ENCODE measurements at places on chromosomes 1 and 21.
A peak's percentile ranks its signal among the peaks of the same experiment; 100 is the strongest.

- no peak for DNase-seq
These were observed 45.0 kb upstream of the EPS8L3 start for GRCh38 chr1:109808703-109809102.

GRCh38 chr1:214493126-214493796, 58.1 kb downstream of the PTPN14 start:
- DNase-seq = no peak

DNA sequence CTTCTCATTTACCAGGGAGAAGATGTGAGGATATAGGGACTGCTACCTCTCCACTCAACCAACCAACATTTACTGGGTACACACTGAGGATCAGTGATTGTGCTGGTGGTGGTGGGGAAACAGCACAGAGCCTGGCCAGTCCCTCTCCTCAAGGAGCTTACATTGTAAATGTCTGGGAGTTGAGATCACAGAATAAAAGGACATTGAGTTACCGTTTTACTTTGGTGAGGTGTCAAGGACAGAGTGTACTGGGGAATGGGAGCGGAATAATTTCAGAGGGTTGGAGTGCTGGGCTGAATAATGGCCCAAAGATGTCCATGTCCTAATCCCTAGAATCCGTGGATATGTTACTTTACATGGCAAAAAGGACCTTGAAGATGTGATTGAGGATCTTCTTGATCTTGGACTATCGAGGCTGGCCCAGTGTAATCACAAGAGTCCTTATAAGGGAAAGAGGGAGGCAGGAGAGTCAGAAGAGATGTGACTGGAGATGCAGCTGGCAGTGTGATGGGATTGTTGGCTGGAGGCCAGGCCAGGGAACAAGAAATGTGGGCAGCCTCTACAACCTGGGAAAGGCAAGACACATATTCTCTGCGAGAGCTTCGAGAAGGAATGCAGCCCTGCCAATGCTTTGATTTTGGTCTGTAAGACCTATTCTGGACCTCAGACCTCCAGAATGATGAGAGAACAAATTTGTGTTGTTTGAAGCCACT, 26.6 kb upstream of the RWDD3 start:
- DNase-seq = no peak

GRCh38 chr21:45506836-45507522, 35.3 kb downstream of the SLC19A1 start:
- DNase-seq = no peak

DNA sequence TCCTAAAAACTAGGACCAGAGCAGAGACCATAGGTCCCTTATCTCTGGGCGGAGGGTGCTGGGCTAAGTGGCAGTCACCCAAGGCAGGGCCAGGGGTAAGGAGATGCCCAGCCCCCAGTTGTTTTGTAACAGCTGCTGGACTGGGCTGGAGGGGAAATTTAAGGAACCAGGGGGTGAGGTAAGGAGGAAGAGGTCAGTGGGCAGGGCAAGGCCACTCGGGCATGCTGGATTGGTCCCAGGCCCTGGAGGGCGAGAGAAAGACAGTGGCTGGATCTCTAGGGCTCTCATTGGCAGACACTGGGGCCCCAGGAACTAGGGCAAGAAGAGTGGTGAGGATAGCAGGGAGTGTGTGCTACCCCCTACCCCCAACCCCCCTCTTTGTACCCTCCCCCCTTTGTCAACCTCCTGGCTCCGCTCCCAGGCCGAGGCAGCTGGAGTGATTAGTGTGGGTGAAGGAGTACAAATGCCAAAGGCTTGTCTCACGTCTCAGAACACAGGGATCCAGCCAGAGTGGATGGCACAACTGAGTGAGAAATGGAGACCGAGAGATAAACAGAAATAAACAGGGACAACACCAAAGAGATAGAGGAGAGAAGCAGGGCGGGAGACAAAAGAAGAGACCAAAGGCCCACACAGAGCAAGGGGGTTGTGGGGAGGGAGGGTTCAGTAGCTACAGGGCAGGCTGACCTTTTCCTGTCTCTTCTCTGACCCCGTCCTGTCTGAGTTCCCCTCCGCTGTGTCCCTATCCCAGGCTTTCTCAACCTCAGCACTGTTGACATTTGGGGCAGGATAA, 20.5 kb upstream of the THRAP3 start:
- peak; percentile 48 for DNase-seq

DNA sequence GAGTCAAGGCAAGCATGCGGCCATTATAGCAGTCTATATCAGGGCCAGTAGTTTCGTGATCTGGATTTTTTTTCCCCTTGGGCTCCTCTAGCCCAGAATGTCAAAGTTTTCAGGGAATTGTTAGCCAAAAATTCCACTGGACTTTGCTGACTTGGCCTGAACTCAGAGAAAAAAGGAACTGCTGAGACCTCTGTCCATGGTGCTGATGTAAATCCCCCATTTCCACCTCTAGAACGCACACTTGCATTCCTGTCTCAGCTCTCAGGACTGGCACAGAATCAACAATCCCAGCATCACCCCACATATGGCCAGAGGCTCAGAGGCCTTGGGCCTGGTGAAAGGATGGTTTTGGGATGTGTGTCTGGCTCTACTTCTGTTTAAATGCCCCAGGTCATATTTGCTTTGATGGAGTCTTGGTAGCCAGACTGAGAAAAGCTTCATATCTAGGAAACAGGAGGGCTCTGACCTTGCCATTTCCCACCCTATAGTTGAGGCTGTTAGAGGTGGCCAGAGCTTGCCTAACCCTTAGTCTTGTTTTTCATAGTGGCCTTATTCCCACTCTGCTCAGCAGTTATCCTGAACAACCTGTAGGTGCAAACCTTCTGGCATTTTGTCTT, 16.9 kb upstream of the EFCAB14 start:
- DNase-seq = peak; percentile 80

- DNase-seq = no peak
These were observed 111.8 kb downstream of the GDAP2 start for GRCh38 chr1:117817629-117818028.

DNA sequence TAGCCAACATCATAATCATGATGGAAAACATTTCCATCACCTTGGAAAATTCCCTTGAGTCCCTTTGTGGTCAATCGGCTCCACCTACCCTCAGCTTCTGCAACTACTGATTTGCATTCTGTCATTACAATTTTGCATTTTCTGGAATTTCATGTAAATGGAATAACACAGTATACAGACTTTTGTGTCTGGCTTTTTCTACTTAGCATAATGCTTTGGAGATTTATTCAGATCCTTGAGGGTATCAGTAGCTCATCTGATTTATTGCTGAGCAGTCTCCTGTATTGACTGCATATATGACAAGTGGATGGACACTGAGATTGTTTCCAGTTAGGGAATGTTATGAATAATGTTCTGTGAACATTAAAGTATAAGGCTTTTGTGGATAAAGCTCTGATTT, 358.3 kb downstream of the USP25 start:
- no peak for DNase-seq

GRCh38 chr1:225866981-225867380, 15.2 kb downstream of the TMEM63A start:
- no peak for DNase-seq

DNA sequence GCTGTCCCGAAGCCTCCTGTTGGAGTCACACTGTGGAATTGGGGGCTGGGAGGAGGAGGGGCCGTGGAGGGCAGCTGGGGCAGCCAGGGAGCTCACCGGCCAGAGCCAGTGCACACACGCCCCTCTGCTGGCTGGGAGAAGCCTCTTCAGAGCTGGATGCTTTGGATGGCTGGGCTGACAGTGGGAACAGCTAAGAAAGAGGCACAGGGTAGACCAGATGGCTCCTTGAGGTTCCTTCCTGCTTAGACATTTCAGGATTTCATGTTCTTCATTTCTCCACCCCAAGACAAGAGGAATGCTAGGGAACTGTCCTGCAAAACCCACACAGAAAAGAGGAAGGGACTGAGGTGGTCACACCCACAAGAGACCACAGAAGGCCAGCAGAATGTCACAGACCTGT, 254.8 kb upstream of the VAMP3 start:
- peak; percentile 22 for DNase-seq

DNA sequence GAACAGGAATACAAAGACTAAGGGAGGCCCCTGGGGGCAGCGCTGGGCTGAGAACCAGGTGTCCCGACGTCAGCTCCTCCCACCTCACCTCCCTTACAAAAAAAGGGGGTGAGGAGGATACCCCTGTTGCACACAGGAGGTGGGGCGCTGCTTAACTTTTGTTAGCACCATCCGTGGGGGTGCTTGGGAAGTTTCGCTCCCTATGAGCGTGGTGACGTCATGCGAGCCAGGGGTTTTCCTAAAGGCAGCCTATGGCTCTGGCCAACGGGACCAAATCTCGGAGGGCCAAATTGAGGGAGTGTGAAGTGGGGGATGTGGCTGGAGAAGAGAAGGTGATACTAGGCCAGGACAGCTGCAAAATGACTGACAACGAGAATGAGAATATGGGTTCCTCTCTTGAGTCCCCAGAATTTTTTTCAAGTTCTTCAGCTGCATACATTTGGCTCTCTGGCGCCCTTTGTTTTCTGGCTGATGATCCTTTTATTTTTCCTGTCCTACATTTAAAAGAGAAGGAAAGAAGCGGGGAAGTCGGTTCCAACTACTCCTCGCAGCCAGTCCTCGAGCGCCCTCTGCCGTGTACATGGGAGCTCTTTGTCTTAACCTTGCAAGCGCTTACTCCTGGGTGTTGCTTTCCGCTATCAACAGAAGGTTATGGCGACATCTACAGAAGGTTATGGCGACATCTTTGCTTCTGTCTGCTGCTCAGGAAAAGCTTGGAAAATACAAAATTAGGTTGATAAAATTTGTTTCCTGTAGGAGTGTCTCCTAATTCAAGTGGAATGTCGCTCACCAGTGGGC, 48.0 kb upstream of the ZC3H11B start:
- DNase-seq = peak; percentile 98

DNA sequence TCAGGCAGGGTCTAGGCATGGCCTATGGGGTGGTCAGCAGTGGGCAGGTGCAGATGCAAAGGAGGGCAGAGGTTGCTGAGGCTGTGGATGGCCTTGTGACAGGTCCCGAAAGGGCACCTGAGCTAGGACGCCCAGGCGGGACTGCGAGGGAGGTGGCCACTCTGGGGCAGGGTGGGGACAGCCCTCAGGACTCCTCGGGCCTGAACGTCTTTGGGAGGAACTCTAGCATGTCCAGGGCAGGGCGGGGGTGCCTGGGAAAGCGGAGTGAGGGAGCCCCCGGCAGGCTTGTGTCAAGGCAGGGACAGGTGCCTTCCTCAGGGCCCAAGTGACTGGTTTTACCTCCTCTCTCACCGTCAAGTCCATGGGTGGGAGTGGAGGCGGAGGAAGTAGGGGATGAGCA, 125.4 kb upstream of the WNT4 start:
- DNase-seq = no peak

DNA sequence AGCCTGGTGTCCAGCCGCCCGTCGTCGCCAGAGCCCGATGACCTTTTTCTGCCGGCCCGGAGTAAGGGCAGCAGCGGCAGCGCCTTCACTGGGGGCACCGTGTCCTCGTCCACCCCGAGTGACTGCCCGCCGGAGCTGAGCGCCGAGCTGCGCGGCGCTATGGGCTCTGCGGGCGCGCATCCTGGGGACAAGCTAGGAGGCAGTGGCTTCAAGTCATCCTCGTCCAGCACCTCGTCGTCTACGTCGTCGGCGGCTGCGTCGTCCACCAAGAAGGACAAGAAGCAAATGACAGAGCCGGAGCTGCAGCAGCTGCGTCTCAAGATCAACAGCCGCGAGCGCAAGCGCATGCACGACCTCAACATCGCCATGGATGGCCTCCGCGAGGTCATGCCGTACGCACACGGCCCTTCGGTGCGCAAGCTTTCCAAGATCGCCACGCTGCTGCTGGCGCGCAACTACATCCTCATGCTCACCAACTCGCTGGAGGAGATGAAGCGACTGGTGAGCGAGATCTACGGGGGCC, 1.2 kb downstream of the OLIG2 start:
- no peak for DNase-seq

DNA sequence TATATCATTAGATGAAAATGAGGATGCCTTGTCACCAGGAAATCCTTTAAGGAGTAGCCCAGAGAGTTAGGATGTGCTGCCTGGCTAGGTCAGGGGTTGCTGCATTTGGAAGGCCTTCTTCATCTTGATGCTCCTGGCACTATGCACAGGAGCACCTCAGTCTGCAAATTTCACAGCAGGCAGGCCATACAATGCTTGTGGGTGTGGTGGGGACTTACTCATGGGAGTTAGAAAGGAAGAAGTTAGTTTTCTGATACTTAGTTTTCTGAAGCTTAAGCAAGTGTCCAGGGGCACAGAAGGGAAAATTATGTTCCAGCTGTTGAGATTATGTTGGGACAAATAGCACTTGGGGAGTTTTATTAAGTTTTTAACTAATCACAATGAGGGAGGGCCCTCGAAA, 11.4 kb downstream of the HLX start:
- DNase-seq = no peak

GRCh38 chr1:41200728-41201127, 41.4 kb downstream of the SCMH1 start:
- no peak for DNase-seq

- DNase-seq = peak; percentile 96
These were observed 139.2 kb downstream of the CLIC6 start for GRCh38 chr21:34807881-34808568.

- DNase-seq = no peak
These were observed 18.9 kb upstream of the LEPR start for GRCh38 chr1:65401612-65402011.

GRCh38 chr1:93178418-93178817, 1.8 kb downstream of the TMED5 start:
- peak; percentile 16 for DNase-seq

- no peak for DNase-seq
These were observed 103.6 kb downstream of the SMYD2 start for GRCh38 chr1:214384373-214385079.

DNA sequence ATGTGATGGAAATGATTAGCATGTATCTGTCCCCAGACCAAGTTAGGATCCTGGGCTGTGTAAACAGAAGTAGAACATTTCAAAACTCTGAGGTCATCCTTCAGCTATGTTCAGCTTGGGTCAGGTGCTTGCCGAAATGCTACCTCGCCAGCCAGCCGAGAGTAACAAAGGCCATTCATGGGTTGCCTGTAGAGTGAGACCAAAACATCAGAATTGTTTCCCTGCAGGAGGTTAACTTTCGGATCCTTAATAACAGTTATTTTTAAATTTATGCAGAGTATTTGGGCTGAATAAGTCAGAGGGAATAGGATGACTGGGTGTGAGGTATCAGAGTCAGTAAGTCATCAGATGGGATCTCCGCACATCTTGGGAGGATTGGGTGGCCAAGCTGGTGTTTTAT, 35.6 kb downstream of the SMYD2 start:
- peak; percentile 82 for DNase-seq

DNA sequence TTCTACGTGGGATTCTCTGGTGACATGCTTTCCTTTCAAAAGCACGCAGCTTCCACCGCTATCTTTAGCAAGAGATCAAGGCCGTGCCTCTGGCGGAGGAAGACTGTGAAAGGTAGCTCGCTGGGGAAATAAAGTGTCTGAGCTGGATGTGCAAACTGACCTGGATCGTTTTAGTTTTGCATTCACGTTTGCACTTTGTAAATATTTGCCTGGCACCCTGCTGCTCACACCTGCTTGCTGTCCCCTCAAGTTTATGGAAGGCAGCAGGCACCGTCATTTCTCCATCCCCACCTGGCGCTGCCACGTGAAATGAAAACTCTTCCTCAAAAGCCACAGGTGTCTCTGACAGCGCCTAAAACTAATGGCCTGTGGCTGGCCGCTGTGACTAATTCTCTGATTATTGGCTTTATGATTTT, 44.0 kb upstream of the TARDBP start:
- peak; percentile 10 for DNase-seq

- DNase-seq = no peak
These were observed 58.6 kb downstream of the MEGF6 start for GRCh38 chr1:3552751-3553150.

Measured in choroid plexus epithelial cell (primary cell).